ENCODE measurements at places on chromosomes 11 and 22. TPM values are rescaled to one million over a fixed set of nuclear protein-coding genes. Genes with fewer than 3 reads are reported as not detected.

TMA7B gene
- polyA plus RNA-seq, result not detected

DNA sequence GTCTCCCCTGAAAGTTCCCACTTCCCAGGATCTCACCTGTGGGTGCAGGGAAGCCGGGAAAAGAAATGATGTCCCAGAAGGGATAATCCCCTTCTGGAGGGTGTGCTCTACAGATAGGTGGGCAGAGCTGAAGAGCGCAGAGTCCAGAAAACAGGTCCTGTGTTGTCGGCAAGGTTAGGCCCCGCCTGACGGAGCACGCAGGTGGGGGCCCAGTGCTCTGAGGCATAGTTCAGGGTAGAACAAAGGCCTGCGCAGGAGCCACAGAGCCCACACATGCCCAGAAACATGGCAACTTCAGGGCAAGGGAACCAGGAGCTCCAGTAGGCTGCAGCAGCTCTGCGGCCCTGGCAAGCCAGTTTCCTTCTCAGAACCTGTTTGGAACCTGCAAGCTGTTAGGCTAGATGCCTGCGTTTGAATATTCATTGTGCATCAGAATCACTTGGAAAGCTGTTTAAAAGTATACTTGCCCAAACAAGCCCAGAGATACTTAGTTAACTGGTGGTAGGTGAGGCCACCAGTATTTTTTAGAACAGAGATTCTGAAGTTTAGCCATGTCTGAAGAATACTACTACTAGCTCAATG is 386.6 kb downstream of the BUD13 start:
- no peak for DNase-seq

DNA sequence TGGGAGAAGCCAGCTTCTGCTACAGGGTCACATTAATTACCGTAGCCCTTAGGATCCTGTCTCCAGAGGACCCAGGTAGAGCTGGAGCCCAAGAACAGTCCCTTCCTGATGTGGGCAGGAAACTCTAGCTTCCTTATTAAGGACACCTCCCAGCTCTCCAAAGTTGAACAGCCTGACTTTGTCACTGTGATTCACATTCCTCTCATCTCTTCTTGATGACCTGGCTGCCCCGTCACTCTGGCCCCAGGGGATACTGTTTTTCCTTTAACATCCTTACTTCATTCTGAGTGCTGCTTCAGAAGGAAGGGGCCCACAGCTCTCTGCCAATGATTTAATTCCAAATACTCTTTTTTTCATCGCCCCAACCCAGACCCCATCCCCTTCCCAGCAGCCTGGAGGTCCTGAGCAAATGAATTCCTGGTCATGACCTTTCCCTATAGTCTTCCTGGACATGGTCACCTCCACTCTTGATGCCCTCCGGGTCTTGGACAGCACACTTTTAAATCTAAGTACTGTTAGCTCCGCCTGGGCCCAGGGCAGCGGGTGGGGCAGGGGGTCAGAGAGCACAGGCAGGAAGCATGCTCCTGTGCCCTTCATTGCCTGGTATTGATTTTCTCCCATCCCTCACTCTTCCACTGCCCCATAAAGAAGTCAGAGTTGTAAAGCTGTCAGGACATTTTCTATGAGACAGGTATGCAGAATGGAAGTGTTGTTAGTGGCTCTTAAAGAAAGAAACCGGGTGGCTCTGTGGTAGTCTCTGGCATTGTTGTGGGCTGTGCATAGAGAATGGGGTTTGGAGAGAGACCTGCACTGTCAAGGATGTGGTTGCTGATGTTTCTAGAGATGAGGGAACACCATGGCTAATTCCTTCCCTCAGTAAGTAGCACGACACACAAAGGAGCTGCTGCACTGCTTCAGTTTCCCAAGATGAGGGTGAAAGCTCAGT is 22.3 kb upstream of the SPON1 start:
- DNase-seq, result no peak

DNA sequence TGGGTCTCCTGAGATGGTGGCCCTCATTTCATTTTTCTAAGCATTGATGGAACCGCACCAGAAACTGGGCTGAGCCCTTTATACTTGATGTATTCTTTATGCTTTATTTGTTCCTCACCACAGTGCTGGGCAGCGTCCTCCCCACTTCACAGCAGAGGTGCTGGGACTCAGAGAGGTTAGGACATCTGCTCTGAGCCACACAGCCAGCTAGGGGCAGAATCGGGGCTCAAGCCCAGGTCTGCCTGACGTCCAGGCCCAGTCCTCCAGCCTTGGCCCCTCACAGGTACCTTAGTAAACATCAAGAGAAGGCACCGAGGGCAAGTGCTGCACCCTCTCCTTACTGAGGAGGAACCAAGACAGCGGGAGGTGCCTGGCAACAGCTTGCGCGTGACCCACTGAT is 20.2 kb upstream of the SHISAL1 start:
- DNase-seq, result no peak

DNA sequence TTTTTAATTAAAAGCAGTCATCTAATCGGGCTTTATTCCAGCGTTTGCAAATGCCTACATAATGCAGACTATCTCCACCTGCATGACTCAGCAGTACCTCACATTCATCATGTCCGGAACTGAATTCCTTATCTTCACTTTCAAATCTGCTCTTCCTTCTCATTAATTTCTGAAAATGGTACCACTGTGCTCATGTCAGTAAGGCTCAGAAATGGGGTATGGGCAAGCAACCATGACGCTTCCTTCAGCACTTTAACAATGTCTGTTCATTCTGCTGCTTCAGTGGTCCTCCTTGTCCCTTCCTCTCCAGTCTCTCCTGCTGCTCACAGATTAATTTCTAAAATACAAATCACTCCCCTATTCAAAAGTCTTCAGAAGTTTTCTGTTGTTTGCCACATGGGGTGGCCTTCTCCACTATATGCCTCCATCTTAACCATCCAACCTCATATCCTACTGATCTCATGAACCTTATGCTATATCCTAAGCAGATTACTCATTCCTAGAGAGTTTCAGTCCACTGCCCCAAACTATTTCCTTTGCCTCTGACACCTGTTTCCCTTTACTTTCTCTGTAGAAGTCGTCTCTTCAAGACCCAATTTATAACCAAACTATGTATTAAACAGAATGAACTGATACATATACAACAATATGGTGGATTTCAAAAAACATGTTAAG is 7.0 kb downstream of the GTF2H1 start:
- DNase-seq, result no peak

DNA sequence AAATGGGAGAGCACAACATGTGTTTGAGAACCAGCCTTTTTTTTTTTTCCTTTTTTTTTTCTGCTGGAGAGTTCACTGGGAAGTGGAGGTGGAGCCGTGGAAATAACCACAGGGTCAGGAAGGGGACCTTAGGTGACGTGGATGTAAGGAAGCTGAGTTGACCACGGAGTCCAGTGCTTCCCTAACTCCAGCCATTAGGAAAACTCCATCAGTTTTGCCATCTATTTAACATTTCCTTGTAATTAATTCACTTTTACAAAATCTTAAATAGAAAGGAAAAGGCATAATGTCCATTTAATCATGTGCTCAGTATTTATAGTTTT is 2.0 kb upstream of the CDK2AP2 start:
- no peak for DNase-seq
